Right lobe of liver (tissue), 6 donors: ENCODE measurements at places on chromosomes 16 and 17.
A peak's percentile ranks its signal among the peaks of the same experiment; 100 is the strongest.

GRCh38 chr17:9174779-9175574 lies 153.7 kb downstream of the NTN1 start:
- DNase-seq: peak; percentile 43

GRCh38 chr17:37551788-37552187 lies 57.4 kb downstream of the SYNRG start:
- no peak for DNase-seq

GRCh38 chr17:1150863-1151600 lies 28.7 kb downstream of the ABR start:
- DNase-seq: no peak

DNA sequence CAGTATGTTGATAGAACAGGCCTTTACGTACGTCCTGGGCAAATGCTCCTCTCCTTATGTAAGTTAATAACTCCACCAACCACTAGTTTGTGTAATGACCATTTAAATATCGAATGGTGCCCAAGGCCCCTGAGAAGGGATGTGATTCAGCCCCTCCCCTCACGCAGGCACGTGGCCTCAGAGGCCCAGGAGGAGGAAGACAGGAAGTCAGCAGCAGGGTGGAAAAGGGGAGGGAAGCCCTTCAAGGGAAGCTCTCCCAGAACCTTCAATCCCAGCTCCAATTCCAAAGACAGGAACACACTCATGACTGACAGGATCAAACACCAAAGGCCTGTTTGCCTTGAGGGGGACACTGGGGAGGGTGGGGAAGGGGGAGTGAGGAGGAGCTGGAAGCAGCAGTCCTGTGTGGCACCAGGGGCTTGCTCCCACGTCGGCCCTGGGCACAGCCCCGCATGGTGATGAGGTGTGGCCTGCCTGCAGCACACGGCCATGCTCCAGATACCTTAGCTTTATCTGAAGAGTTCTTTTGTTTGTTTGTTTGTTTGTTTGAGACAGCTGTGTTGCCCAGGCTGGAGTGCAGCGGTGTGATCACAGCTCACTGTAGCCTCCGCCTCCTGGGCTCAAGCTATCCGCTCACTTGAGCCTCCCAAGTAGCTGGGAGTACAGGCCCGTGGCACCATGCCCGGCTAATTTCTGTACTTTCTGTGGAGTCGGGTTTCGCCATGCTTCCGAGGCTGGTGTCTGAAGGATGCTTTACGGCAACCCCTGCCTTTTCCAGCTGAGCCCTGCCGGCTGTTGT lies 105.0 kb downstream of the ZNF778 start:
- DNase-seq: peak; percentile 50

- DNase-seq: no peak
Measured at GRCh38 chr16:69501956-69502745, 63.6 kb upstream of the NFAT5 start.

- no peak for DNase-seq
Measured at GRCh38 chr16:28112908-28113307, 49.4 kb upstream of the GSG1L start.

- no peak for DNase-seq
Measured at GRCh38 chr17:9865586-9865985, 39.5 kb downstream of the RCVRN start.

DNA sequence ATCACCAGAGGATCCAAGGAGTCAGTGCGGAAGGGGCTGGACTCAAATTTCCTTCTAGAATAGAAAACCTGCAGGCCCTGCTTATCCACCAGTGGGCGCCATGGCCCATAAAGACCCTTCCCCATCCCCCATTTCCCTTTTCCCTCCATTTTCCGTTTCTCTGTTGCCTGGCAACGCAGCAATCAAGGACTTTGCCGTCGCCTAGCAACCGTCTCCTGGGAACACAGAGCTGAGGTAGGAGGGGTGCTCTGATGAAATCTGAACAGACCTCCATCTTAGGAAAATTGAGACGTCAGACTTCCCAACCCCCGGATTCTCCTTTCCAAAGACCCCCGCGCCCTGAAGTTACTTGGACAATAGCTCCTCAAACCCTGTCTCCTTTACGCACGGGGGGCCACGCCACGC lies 5.7 kb downstream of the DLG4 start:
- DNase-seq: peak; percentile 77

DNA sequence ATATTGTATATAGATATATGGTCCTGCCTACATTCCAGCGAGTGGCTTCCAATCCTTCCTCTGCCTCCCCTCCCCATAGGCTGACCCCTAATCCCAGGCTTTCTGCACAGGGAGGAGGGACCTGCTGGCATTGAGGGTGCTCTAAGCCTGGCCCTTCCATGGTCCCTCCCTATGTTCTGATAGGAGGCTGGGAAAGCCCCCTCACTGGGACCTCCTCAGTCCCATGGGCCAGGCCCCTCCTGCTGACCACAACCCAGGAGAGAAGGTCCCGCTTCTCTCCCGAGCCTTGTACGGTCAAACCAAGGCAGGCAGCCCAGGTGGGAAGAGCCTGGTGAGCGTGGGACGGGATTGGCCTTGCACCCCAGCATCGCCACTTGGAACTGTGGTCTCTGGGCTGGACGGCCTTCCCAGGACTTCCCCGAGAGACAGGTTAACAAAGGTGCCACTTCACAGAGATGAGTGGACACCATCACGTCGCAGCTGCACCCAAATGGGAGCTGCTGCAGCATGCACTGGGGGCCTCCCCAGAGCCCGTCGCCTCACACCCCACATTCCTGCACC lies 859 bp downstream of the ALDH3A1 start:
- no peak for DNase-seq

DNA sequence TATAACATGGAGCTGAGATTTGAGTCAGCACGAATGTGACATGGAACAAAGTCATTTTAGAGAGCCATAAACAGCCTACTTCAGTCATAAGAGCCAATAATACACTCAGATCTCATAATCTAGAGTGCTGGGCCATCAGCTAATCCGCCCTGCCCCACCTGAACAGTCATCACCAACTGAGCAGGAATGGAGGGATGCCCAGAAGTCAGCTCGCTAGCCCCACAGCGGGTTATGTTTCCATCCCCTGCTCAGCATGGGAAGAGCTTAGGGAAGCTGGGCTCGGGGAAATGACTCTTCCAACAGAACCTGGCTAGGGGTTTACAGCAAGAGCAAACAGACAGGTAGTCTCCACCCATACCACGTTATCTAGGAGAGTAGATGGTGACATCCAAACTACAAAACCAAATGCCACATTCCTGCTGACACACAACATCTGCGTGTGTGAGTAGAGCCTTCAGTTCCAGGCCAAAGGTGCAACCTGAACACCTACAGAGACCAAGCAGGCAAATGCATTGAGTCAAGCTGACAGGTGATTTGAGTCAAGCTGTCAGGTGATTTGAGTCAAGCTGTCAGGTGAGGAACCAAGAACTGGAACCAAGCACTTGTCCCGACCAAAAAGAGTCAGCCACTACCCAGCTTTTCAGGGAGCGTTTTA lies 2.0 kb downstream of the TMEM11 start:
- no peak for DNase-seq

- DNase-seq: peak; percentile 79
Measured at GRCh38 chr17:38663125-38663751, 11.5 kb downstream of the EPOP start.
